T1000 (cell line): ENCODE measurements at places on chromosomes 13 and 19.
A peak's percentile ranks its signal among the peaks of the same experiment; 100 is the strongest.

DNA sequence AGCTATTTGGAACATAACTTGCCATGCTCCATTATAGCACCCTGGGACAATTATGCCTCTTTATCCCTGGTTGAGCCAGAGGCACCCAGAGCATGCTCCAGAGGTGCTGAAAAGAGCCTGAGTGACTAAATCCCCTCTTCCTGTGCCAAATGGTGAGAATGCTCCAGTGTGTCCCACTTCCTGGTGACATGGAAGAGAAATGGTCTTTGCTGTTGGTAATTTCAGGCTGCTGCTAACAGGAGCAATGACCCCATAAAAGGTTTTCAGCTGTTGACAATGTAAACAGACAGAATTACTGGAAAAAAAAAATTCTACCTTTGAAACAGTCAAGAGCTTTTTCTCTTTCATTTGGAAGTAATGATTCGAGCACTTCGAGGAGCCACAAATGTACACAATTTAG lies 341.8 kb downstream of the FGF9 start:
- DNase-seq = no peak

- DNase-seq = no peak
Measured at GRCh38 chr13:43776501-43777079, 10.2 kb downstream of the ENOX1 start.

- DNase-seq = no peak
Measured at GRCh38 chr19:47390533-47391488, 28.5 kb downstream of the MEIS3 start.

- DNase-seq = no peak
Measured at GRCh38 chr13:78160793-78161192, 242.2 kb upstream of the EDNRB start.

DNA sequence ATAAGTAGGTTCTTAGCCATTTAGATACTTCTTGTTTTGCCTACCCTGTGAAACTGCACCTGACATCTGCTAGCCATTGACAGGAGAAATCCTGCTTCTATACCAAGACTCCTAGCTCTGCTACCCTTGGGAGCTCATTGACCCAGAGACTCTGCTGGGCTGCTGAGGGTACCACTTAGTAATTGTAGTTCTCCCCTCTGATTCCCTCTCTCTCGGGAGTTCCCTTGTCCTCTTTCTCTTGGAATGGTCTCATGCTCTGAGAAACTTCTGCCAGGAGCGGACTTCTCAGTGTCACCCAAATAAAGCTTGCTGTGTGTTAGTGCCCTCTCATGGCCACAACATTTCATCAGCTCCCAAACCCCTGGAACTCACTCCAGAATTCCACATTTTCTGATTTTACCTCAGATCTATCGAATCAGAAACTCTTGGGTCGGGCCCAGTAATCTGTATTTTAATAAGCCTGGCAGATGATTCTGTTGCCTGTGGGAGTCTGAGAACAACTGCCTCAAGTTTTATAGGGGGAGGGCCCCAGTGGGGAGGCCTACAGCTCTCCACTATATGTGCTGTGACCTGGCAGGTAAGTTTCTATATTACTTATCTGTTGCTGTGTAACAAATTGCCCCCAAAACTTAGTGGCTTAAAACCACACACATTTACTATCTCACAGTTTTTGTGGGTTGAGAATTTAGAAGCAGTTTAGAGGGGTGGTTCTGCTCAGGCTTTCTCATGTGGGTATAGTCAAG lies 221.1 kb downstream of the TDRD3 start:
- DNase-seq = no peak

GRCh38 chr13:73607489-73608156 lies 526.6 kb downstream of the KLF12 start:
- DNase-seq = no peak

- DNase-seq = no peak
Measured at GRCh38 chr13:113001241-113002140, 32.5 kb downstream of the MCF2L start.

GRCh38 chr13:60850526-60850925 lies 453.5 kb downstream of the TDRD3 start:
- DNase-seq = no peak

DNA sequence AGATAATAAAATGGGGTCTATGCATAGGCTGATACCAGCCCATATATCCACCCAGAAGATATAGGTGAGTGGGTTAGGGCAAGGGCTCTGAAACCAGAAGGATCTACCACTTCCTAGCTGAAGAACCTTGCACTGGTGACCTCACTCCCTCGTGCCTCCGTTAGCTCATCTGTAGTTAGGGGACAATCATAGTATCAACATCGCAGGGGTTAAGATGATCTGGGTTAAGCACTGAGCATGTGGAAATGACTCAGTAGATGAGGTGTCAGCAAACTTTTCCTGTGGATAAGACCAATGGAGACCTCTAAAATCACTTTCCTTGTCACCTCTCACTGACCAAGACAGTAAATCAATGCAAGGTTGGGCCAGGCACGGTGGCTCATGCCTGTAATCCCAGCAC lies 30.5 kb downstream of the TNFSF14 start:
- no peak for DNase-seq

DNA sequence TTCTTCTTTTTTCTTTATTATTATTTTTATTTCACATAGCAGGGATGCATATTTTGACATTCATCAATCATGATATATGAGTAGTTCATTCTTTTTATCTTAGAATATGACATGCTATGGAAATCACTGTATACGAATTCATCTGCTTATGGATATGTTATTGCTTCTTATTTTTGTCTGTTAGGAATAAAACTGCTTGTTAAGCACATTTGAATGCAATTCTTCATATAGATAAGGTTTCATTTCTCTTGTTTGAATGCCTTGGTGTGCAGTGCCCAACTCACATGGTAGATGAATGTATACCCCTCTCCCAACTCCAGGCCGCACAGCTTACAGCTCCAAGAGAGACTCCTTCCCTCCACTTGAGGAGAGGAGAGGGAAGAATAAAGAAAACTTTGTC lies 11.3 kb downstream of the ZNF776 start:
- no peak for DNase-seq

DNA sequence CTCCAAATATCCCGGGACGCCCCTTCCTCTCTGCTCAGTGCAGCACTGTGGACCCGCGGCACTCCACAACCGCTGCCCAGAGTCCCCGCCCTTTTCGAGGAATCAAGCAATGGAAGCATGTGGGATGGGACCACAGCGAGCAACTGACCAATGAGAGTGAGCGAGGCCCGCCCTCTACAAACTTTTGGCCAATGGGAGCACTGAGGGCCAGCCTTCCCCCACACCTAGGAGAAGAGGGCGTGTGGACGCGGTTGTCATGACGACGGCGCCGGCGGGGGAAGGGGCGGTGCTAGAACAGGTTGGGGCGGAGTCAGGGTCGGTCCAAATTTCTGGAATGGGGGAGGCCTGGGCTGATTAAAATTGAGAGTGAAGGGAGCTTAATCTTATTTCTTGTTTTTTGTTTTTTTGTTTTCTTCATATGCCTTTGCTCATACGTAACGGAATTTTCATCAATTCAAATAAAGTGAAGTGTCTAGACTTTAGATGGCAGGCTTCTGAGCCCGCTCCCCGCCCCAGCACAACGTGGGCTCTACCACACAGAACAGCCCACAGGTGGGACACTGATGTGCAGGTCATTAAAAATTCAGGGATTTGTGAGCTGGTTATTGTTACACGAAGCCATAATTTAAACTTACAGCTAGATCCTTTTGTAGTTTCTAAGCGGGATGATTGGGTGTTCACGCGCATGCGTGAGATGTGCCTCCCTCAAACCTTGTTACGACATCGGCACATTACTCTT lies at the start of gene DNAAF3:
Gene DNAAF3 (minus strand): TSS at position 84 of the 739 bp plus-strand sequence. CDS start 200 bp downstream, outside the sequence.
- DNase-seq = peak; percentile 90

DNA sequence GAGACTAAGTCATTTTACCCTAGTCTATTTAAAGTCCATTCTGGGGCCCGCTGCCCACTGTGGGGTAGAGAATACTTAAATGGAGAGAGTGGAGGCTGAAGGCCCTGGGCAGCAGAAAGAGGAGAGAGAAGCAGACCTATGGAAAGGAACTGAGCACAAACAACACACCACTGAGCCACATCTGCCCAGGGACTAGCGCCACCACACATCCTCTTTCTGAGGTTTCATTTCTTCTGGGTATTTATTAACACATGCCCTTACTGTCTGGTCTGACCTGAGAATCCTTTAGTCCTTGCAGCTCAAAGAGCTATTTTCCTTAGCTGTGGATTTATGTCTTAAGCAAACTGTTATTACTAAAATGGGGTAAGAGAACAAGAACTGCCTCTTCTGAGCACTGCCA lies 154.0 kb downstream of the NALCN start:
- no peak for DNase-seq

- no peak for DNase-seq
Measured at GRCh38 chr13:102038787-102039186, 363.1 kb downstream of the FGF14 start.

- no peak for DNase-seq
Measured at GRCh38 chr13:38954291-38954690, 36.3 kb downstream of the STOML3 start.
